Peyer's patch (tissue), 4 donors: ENCODE measurements at places on chromosomes 7 and 10.

GRCh38 chr7:135706858-135707569 lies 21.0 kb downstream of the SLC13A4 start:
- DNase-seq, result no peak

GRCh38 chr7:19772306-19772705 lies 1.1 kb downstream of the TMEM196 start:
- no peak for DNase-seq

GRCh38 chr7:108464743-108465142 lies 8.5 kb upstream of the NRCAM start:
- DNase-seq, result no peak

GRCh38 chr7:131544449-131545301 lies 11.8 kb downstream of the PODXL start:
- DNase-seq, result no peak

DNA sequence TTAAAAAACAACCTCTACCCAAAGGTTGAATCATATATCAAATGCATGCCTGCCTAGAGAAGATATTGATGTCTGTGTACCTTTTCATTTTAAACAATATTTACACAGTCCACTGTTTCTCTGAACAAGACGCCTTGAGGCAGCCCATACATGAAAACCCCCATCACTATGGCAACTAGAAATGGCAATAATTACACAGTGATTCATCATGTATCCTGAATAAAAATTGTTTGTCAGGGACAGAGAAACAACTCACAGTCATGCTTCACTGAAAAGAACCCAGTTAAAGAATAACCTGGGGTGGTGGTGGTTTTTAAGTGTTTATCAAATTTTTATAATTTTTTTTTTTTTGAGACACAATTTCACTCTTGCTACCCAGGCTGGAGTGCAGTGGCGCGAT lies 19.7 kb downstream of the DNAJC12 start:
- DNase-seq, result no peak

GRCh38 chr7:45177801-45178200 lies 20.2 kb downstream of the RAMP3 start:
- peak; percentile 26 for DNase-seq

DNA sequence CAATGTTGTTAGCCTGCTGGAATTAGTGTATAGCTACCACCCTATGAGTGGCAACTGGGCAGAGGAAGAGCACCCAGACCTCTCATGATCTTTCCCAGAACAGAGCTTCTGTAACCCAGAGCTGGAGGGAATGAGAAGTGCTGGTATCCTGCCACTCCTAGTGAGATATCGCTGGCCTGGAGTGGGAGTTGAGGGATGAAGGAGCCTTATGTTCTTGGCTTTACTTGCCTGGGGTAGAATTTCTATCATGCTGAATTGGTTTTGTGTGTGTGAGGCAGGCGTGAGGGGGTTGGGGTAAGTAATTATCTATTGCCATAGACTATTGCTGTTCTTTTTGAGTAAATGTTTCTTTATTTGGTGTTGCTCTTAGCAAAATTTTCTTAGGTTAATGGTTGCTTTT lies 146.6 kb downstream of the ATRNL1 start:
- DNase-seq, result no peak

DNA sequence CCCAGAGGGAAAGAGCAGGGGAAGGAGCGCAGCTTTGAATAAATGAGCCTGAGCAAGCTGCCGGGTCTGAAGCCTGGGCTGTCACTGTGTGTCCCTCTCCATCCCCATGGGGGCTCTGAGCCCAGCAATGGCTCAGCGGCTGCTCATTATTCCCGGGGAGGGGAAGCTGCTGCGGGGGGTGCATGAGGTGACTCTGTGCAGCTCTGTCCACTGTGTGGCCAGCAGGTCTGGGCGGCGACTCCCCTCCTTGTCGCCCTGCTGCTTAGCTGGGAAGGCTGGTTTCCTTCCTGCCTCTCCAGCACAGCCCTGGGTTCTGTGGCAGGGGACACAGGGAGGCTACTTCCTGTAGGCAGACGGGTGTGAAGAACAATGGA lies 234.2 kb downstream of the PRPF18 start:
- no peak for DNase-seq

- no peak for DNase-seq
Measured at GRCh38 chr7:38068461-38068860, 109.6 kb upstream of the STARD3NL start.

GRCh38 chr7:24820730-24821044 lies 63.4 kb upstream of the GSDME start:
- no peak for DNase-seq

GRCh38 chr7:80412842-80413241 lies 99.0 kb downstream of the GNAT3 start:
- no peak for DNase-seq

GRCh38 chr7:69067397-69067796 lies 530.9 kb upstream of the AUTS2 start:
- no peak for DNase-seq

DNA sequence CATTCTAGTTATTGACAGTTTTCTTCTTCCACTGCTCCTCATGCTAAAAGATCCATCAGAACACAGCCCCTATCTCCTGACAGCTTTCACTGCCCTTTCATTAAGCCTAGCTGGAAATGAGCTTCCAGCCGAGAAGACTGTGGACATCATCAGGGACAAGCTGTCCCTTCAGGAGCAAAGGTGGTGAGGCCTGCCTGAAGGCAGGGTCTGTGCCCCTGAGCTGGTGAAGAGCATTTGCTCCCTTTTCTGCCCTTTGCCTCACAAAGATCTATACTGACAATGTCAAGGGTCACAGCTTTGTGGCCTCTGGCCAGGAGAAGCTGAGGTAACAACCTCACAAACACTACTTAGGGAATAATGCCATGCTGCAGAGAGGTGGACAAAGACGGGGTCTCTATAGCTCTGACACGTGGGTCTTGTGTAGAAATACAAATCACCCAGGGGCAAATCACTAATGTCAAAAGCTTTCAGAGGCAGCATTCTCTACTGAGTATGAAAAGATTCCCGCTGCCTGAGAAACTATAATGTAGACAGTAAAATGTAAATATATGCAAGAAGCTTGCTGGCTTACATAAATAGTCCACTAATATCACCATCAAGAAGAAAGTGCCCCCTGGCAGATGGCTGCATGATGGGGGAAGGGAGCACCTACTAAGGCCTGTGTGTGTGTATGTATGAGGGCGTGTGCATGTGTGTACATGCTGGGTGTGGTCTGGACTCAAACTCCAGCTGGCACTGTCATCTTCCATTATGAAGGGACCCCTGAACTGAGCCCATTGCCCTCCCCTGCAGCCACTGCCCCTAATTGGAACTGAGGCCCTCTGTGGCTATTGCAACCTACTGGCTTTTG lies 55.8 kb downstream of the HBP1 start:
- DNase-seq, result no peak

GRCh38 chr10:29658984-29659965 lies 24.5 kb upstream of the SVIL start:
- peak; percentile 73 for DNase-seq

DNA sequence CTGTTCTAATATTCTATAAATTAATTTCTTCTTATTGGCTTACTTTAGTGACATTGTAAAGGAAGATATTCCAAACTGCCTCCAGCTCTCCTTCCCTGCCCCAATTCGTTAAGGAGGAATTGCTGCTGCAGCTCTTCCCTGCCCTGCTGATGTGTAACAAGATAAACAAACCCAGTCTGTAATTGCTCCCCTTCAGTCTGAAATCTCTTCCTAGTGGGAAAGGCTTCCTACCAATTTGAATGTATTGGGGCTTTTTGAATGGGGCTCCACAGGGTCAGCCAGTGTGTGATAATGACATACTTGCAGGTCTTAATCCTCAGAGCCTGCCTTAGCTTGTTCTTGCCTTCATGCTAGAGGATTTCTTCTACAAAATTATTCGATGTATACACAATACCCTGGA lies 849.9 kb upstream of the GHITM start:
- DNase-seq, result no peak

- no peak for DNase-seq
Measured at GRCh38 chr10:86169066-86169465, 197.5 kb downstream of the GRID1 start.

DNA sequence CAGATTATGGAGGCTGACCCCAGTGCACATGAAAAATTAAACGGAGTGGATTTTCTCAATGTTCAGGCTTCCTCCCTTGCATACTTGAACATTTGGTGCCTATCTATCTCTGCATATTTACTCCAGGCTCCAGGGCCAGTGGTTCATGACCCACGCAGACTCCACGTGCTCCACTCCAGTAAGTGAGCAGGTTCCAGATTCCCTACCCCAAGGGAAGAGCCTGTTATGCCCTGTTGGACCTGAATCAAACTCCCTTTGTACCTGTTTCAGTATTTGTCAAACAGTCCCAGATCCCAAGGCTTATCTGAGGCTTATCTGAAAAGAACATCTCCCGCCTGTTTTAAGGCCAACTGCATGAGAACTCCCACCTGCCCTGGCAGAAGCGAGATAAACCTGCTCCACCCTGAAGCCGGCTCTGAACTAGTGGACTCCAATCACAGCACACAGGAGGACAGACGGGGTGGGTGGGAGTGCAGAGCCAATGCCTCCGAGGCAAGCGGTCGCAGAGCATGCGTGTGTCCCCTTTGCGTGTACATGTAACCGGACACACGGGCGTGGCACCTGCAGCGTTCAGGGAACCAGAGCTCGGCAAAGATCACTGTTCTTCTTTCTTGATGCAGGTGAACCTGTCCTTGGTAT lies 2.3 kb upstream of the FUOM start:
- DNase-seq, result peak; percentile 72

- no peak for DNase-seq
Measured at GRCh38 chr7:116633131-116633988, 38.6 kb upstream of the MET start.

- DNase-seq, result no peak
Measured at GRCh38 chr7:108415084-108415483, 41.2 kb downstream of the NRCAM start.

GRCh38 chr7:49639068-49639593 lies 134.3 kb upstream of the VWC2 start:
- DNase-seq, result no peak

DNA sequence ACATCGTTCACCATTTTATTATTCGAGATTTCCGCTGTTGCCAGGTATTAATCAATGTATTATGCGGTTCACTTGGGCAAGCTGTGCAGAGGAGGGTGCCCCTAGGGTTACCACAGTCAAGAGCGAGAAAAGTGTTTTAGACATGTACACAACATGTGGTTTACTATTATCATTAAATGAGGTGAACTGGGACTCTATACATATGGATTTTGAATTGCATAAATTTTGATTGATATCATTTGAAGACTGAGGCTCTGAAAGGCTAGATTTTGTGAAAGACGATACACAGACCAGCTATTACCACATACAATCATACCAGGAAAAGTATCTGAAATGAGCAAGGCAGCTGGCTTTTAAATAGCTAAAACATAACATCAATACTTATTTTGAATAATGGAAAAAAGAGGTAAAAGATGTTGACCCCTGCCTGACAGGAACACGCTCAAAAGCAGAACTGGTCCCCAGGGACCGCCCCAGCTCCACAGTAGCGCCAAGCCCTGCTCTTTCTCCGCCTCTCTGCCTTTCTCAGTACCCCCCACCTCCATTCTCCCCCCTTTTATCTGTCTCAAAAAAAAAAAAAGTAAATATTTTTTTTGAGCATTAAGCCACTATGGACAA lies 413.4 kb upstream of the MKI67 start:
- no peak for DNase-seq

- no peak for DNase-seq
Measured at GRCh38 chr7:103597606-103598005, 151.6 kb upstream of the SLC26A5 start.

GRCh38 chr7:101565601-101566209 lies 63.4 kb downstream of the MYL10 start:
- DNase-seq, result no peak

GRCh38 chr7:144110272-144110671 lies 889 bp downstream of the OR2A2 start:
- no peak for DNase-seq

GRCh38 chr7:2540133-2540532 lies 15.2 kb downstream of the BRAT1 start:
- peak; percentile 27 for DNase-seq

GRCh38 chr10:13396369-13396768 lies 48.3 kb upstream of the SEPHS1 start:
- no peak for DNase-seq

- DNase-seq, result no peak
Measured at GRCh38 chr7:85014936-85015660, 171.8 kb downstream of the SEMA3D start.

- no peak for DNase-seq
Measured at GRCh38 chr7:85164376-85164775, 22.5 kb downstream of the SEMA3D start.

GRCh38 chr7:71857338-71857737 lies 554.8 kb downstream of the CALN1 start:
- DNase-seq, result no peak

DNA sequence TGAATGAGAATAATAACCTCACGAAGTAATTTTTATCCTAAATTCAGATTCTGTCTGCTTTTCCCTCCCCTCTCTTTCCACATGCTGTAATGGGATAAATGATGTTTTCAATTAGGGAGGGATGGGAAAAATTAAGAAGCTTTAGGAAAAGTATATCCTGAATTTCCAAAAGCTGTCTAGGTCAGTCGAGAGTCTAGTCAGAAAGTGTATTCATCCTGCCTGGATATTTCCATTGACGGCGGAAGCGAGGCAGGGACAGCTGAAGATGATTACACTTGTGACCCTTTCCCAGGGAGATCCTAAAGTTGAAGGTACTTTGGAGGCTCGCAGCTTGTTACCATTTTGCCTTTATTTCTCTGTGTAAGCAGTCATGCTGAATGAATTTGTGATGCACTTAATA lies 204.1 kb downstream of the ZNF365 start:
- DNase-seq, result no peak

DNA sequence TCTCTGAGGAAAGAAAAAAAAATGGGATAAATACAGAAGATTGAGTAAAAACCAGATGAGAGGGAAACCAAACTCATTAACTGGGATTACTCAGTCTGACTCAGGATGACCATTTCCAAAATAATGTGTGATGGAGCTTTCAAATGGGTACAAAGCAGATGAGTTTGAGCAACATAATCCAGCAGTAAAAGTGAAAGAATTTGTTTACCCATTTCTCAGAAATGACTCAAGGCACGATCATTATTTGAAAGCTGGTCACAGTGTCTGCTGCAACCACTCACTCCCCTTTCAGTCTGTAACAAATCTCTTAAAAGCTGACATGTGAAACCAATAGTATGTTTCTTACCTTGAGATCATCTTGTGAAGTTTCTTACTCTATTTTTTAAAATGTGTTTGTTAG lies 104.7 kb upstream of the KLF14 start:
- no peak for DNase-seq

- no peak for DNase-seq
Measured at GRCh38 chr10:95837783-95838182, 70.0 kb upstream of the CC2D2B start.

- no peak for DNase-seq
Measured at GRCh38 chr10:123804716-123805115, 86.9 kb downstream of the CPXM2 start.

GRCh38 chr7:21947056-21947455 lies 1.4 kb upstream of the CDCA7L start:
- DNase-seq, result no peak
